ENCODE measurements at places on chromosomes 6 and 20.

GRCh38 chr6:139712830-139713229, 338.4 kb upstream of the CITED2 start:
- DNase-seq, result no peak

DNA sequence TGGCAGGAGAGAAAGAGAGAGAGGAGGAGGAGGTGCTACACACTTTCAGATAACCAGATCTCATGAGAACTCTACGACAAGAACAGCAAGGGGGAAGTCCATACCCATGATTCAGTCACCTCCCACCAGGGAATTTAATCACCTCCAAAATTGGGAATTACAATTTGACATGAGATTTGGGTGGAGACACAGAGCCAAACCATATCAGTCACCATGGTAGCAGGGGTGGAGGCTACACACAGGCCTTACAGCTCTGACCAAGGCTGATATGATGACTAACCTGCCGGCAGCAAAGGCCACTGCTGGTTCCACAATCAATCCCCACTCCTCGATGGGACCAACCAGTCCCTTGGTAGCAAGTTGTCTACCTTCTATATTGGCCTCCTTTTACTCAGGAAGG, 13.6 kb upstream of the RBM24 start:
- DNase-seq, result no peak

DNA sequence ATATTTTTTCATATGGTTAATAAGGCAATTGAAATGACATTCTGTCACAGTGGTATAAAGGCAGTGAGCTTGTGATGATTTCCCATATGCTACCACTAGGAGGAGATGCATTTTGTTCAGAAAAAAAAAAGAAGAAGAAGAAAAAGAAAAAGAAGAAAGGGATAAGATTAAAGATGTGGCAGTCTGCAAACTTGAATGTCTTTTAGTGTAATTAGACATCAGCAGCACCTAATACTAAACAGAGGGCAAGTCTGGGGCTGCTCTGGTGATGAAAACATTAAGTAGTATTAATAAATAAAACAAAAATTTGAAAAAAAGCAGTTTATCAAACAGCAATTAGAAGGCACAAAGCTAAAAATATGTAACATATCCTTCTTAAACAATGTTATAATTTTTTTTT, 95.4 kb upstream of the DEFB112 start:
- no peak for DNase-seq

GRCh38 chr6:52283111-52283510, 1.4 kb downstream of the MCM3 start:
- no peak for DNase-seq

- no peak for DNase-seq
Measured at GRCh38 chr6:44404715-44405099, 17.2 kb downstream of the CDC5L start.

DNA sequence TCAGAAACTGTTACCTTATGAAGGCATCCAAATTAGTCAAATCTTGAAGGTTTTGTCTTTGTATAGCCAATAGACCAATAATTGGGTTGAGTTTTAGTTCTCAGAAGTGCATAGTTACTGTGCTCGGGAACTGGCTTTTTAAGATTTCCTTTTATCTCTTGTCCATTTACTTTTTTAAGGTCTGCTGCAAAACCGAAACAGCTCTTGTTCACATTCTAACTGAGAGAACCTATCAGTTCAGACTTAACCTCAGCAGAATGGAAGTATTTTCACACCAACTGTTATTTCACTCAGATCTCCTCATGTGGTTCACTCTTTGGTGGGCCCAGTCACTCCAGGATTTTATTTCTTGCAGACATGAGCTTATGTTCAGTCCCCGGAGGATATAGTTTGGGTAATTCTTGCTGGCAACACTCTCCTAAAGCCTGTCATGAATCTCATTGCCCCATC, 55.5 kb downstream of the TPBG start:
- no peak for DNase-seq

GRCh38 chr20:10313701-10314100, 95.1 kb downstream of the SNAP25 start:
- no peak for DNase-seq

DNA sequence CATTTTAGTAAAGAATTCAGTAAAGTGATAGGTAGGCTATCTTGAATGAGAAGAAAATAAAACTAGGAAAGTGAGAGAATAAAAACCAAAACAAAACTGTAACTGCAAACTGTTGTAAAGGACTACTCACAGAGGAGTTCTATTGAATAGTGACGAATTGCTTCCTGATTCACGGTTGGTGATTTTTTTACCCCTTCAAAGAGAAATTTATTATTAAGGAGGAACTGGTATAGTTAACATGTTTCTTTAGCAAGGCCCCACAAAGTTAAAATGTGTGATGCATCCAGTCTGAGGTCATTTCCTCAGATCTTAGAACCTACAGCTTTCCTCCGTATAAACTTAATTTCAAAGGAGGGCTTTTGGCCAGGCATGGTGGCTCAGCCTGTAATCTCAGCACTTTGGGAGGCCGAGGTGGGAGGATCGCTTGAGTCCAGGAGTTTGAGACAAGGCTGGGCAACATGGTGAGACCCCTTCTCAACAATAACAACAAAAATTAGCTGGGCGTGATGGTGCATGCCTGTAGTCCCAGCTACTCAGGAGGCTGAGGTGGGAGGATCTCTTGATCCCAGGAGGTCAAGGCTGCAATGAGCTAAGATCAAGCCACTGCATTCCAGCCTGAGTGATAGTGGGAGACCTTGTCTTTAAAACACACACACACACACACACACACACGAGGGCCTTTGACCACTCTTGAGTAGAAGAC, 8.3 kb downstream of the PRDM1 start:
- no peak for DNase-seq

DNA sequence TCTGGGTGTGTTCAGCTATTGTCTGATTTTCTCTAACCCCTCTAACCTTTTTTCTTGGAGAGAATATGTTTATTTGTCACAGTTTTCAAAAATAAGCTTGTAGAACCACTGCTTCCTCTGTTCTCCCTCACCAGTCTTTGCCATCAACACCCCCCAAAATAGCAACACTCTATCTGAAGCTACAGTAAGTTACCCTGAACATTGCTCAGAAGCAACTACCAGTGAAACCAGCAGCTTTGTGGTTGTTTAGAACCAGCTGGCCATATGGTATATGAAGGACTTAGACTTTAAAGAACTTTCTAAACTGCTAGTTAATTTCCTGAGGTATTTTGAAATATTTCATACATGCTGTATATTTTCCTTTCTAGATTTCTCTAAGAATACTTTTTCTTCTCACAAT, 242.9 kb downstream of the KHDRBS2 start:
- no peak for DNase-seq

Measured in cortex of kidney (tissue), 1 donor.